ENCODE measurements at places on chromosomes 12 and 14.

GRCh38 chr14:31206536-31207286 is 882 bp downstream of the HECTD1 start:
- DNase-seq, result peak; percentile 9

- no peak for DNase-seq
These were observed 71.8 kb upstream of the GZMB start for GRCh38 chr14:24705840-24706239.

DNA sequence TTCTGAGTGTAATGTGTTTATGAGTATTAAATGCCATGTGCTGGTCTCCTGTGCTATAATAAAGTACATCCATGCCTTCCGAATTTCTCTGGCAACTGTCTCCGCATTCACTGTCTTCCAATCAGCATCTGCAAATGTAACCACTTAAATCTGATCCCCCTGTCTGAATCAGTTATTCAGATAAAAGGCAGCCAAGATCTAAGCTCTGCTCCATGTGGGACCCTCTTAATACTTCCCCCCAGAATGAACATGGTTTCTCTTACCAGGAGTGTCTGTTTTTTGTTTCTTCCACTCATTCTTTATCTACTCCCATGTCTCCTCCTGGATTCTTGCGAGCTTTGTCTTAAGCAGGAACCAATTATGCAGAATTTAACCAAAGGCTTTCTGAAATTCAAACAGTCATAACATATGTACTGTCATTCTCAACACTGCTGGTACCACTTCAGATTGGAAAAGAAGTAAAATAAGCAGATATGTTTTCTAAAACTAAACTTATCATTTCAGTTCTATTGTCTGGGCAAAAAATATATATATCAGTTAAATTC is 996.7 kb upstream of the FLRT2 start:
- no peak for DNase-seq

- no peak for DNase-seq
These were observed 10.5 kb upstream of the SSTR1 start for GRCh38 chr14:38197001-38197783.

DNA sequence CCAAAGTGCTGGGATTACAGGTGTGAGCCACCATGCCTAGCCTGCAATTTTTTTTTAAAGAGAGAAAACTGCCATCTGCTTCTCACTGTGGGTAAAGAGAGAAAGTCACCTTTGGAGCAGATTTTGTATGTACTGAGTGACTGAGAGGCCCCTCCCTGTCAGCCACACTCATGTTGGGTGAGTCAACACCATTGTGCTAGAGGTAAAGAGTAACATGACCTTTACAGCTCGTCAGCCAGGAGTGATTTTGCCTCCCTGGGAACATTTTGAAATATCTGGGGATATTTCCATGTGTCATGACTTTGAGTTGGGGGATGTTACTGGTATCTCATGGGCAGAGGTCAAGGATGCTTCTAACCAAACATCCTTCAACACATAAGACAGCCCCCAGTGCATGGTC is 115.2 kb downstream of the KSR2 start:
- DNase-seq, result no peak
